Activated naive CD4-positive, alpha-beta T cell treated with anti-CD3 and anti-CD28 coated beads for 36 hours (primary cell): ENCODE measurements at places on chromosomes 7 and 10.

DNA sequence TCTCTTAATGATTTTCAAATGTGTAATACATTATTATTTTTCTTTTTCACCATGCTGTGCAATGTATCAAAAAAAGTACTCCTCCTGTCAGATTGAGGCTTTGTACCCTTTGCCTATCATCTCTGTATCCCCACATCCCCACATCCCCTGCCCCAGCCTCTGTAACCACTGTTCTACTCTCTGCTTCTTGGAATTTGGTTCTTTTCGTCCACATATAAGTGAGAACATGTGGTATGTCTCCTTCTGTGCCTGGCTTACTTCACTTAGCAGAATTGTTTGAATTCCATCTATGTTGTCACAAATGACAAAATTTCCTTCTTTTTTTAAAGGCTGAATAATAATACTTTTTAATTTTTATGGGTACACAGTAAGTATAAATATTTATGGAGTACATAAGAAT lies 13.8 kb downstream of the TAF3 start:
- no peak for DNase-seq

DNA sequence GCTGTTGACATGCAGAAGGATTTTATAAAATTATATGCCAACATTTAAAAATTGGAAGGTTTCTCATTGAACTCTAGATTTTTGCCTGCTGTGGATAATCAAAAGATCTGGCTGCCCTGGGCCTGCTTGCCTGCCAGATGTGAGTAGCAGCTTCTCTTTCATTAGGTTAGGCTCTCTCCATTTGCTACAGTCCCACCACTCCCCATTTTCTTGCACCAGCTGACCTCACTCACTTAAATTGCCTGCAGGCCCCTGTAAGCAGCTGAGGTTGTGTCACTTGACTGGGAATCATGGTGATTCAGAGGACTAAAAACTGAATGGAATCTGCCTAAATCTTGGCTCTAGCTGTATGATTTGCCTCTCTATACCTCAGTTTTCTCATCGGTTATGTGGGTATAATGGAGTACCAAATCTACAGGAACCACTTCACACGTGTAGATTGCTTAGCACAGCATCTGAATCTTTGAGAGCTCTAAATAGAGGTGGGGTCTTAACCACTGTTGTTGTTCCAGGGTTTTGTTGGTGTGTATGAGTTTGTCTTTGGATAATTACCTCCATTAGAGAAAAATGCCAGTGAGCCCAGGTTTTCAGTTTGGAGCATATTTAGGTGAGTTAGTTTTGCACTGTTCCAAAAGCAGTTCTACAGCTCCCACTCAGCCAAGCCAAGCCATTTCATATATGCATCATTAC lies 18.6 kb upstream of the RAPGEF5 start:
- no peak for DNase-seq

GRCh38 chr7:76354981-76355730 lies 3.6 kb downstream of the YWHAG start:
- no peak for DNase-seq

- DNase-seq, result no peak
Measured at GRCh38 chr10:30992681-30993080, 39.0 kb downstream of the ZNF438 start.

GRCh38 chr10:97138846-97139245 lies 46.9 kb downstream of the SLIT1 start:
- DNase-seq, result no peak

DNA sequence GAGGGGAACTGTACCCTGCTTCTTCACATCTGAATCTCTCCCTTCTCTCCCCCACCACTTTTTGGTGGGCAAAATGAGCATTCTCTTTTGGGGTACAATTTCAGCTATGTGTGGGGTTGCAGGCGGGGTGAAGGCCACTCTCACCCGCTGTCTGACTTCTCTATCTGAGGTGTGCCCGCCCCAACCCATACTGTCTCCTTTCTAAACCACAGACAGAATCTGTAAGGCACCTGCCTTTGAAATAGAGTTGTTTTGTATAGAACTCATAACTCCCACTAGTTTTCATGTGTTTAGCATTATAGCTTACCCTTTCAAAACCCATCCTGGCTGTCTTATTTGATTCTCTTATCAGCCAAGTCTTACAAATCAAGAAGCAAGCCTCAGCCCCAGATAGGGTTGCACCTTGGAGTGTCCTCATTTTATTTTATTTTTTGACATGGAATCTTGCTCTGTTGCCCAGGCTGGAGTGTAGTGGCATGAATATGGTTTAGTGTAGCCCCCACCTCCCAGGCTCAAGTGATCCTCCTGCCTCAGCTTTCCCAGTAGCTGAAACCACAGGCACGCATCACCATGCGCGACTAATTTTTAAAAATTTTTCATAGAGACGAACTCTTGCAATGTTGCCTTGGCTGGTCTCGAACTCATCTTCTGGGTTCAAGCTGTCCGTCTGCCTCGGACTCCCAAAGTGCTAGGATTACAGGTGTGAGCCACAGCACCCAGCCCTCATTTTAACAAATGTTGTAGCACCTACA lies 11.9 kb downstream of the TSPAN14 start:
- peak; percentile 53 for DNase-seq

- no peak for DNase-seq
Measured at GRCh38 chr10:103472005-103472404, 7.0 kb downstream of the CALHM3 start.

GRCh38 chr7:151764056-151764920 lies 112.6 kb downstream of the PRKAG2 start:
- no peak for DNase-seq

- DNase-seq, result no peak
Measured at GRCh38 chr10:72108830-72109635, 20.7 kb upstream of the SPOCK2 start.

GRCh38 chr10:78474743-78475142 lies 441.1 kb downstream of the RPS24 start:
- no peak for DNase-seq

DNA sequence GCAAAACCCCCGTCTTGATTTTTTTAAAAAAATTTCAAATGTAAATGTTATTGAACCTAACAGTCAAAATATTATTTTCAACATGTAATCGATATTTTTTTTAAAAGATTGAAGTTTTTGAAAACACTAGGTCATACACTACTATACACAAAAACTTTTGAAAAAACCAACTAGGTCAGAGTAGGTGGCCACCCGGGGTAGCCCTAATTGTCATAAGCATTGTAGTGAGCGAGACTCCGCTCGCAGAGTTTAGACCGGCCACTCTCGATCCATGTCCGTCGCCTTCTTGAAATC lies 417 bp downstream of the RFC2 start:
- DNase-seq, result no peak

GRCh38 chr10:9994131-9994530 lies 1023.5 kb upstream of the CELF2 start:
- DNase-seq, result no peak

- DNase-seq, result no peak
Measured at GRCh38 chr10:24883176-24883575, 69.2 kb downstream of the PRTFDC1 start.

DNA sequence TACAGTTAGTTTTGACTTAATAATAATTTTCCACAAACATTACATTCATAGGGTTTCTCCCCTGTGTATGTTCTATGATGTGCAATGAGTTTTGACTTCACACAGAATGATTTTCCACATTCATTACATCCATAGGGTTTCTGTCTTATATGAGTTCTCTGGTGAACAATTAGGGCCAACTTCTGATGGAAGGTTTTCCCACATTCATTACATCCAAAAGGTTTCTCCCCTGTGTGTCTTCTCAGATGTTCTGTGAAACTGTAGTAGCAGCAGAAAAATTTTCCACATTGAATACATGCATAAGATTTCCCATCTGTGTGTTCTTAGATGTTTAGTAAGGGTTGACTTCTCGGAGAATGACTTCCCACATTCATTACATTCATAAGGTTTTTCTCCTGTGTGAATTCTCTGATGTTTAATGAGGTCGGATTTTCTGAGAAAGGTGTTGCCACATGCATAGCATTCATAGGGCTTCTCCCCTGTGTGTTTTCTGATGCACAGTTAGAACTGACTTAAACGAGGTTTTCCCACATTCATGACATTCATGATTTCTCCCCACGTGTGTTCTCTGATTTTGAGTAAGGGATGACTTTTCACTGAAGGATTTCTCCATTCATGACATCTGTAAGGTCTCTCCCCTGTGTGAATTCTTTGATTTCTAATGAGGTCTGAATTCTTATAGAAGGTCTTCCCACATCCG lies 118.5 kb downstream of the ZNF33B start:
- no peak for DNase-seq

DNA sequence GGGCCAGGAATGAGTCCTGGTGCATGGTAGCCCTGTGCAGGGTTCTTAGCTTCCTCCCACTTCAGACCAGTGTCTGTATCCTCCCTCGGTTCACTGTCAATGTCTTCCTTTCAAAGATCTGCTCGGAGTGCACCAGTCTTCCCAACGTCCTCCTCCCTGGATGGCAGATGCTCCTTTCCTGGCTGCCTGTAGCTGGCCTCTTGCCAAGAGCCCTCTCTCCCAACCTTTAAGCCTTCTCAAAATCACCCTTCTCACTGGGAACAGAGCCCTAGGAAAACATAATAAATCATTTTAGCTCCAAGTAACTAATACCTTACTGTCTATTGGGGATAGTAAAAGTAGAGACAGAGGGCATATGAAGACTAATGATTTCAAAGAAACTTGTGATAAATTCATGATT lies 490.6 kb downstream of the CCSER2 start:
- no peak for DNase-seq

DNA sequence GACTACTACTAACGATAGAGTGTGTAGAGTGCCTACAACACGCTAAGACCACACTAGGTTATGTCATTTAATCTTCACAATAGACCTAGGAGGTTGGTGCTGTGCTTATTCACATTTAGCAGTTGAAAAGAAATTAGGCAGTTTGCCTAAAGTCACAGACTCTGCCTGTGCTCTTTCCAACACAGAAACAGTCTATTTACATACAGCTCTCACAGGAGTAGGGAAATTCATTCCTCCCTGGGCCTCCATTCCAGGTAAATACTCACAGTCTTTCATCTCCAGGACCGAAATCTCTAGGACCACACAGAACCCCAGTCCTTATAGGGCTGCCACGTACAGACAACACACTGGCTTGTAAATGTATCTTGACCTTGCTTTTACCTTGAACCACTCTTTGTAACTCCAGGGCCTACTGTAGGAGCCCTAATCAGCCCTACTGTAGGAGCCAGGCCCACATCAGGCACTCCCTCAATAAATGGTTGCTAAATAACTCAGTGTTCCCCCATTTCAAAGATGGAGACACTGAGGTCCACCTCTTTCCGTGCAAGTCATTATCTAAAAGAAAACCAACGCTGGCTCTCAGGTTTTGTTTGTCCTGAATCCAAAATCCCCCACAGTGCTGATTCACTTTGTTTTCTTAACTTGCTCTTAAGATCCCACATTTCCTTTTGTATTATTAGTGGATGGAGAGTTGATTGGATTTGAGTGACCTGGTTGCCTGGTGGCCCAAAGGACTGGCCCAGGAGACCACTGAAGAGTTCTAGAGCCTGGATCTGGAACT lies 146.9 kb downstream of the KCNMA1 start:
- DNase-seq, result no peak

- DNase-seq, result no peak
Measured at GRCh38 chr7:122199171-122199570, 55.1 kb upstream of the AASS start.

DNA sequence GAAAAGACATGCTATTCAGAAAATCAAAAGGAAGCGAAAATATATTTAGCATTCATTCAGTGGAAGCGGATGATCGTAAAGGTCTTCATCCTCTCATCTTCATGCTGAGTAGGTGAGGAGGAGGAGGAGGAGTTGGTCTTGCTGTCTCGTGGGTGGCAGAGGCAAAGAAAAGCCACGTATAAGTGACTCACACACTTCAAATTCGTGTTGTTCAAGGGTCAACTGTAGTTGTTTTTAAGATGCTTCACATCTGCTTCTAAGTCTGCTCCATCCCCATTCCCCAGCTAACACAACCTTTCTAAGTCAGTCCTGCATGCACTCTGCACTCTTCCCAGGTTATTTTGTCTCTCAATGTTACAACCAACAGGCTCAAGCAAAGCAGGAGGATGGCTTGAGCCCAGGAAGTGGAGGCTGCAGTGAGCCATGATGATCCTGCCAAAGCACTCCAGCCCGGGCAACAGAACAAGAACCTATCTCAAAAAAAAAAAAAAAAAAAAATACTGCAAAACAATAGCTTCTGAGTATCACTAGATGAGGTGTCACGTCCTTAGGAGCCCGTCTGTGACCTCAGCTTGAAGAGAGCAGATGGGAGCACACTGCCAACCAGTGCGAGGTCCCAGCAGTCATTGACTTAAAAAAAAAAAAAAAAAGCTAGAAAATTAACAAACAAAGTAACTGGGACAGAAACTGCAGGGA lies 70.5 kb downstream of the SFMBT2 start:
- no peak for DNase-seq

DNA sequence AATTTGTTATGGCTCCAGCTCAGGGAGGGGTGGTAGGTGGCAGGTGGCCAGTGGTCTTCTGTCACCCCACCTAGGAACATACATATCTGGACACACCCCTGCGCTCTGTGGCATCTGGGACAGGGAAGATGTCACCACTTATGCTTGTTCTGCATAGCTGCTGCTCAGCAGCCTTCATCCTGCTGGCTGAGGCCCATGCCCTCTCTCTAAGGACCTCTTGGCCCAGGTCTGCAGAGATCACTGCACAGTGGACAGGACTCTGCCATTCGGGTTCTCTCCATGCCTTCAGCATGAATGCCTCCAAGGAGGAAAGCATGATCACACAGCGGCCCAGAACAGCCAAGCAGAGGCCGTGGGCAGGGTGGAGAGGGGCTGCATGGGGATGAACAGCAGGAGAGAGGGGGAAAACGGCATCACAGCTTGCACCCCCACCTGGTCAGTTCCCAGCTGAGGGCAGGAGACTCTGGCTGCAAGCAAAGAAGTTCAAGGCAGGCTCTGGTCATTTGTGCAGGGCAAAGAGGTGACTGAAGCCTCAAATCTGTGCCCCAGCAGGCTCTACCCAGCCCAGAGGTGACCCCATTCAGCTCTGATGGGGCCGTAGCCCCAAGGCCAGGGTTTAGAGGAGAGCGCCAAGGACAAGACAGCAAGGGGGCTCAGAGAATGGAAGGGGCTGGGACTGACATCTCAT lies 47.8 kb upstream of the GDF10 start:
- no peak for DNase-seq

- DNase-seq, result no peak
Measured at GRCh38 chr7:158065340-158065739, 522.3 kb downstream of the PTPRN2 start.

- no peak for DNase-seq
Measured at GRCh38 chr7:147196481-147196880, 1079.9 kb downstream of the CNTNAP2 start.

DNA sequence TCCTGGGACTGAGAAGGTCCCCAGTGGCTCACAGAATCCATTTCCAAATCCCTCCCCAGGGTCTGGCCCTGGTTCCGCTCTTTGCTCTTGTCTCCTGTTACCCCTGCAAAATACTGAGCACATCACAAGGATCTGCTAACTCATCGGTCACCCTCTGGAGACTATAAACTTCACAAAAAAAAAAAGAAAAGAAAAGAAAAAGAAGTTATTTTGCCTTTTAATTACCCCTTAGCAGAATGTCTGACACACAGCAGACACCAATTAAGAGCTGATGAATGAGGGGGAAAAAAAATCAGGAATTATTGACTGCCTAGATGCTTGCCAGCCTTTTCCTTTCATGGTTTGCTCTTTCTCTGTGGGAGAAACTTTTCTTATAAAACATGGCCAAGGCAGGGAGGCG lies 578.7 kb downstream of the GRID1 start:
- no peak for DNase-seq
